WTC11 (cell line): ENCODE measurements at places on chromosomes 4 and X. TPM values are rescaled to one million over a fixed set of nuclear protein-coding genes. Genes with fewer than 3 reads are reported as not detected.

The DLG3 gene
- 41.7 to 46.3 TPM (median 42.8 TPM) in 3 replicates for total RNA-seq

DNA sequence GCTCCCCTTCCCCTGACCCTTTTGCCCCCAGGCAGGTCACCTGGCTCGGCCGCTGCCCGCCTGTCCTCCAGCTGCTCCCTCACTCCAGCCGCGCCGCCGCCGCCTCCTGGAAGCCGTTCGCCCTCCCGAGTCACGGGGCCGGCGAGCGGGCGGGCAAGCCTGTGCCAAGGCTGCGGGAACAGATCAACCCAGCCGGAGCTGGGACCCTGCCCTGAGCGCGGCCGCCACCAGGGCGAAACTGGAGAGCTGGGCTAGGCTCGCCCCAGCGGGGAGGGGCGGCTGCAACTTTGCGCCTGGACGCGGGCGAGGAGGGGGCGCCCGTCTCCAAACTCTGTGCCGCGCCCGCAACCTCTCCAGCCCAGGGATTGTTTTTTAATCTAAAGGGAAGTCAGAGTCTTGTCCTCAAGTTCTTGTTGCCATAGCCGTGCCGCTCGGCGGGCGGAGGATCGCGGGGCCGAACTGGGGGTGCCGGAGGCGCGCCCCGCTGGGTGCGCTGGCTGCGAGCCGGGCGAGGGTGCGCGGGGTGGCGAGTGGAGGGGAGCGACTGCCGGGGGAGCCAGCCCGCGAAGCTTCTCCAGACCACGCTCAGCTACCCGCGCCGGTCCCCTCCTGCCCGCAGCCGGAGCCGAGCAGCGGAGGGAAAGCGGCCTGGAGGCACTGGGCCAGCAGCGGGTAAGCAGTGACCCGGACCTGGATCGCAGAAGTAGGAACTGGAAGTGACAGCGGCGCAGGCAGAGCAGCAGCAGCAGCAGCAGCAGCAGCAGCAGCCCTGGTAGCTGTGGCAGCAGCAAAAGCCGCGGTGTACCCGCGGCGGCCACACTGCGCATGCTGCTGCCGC, 13.4 kb downstream of the ARHGEF6 start:
- H3K27me3 ChIP-seq = peaks cover 9% of the 10 kb centered on the region
- DNase-seq = peak; percentile 64
- H3K4me1 ChIP-seq = peaks cover 18% of the 10 kb centered on the region

The HAND2 gene
- total RNA-seq = 0.09 to 0.13 TPM in 2 of 3 replicates, not detected in the other

GRCh38 chr4:70651864-70652506, 14.3 kb downstream of the JCHAIN start:
- no peak overlapping the region for H3K4me3 ChIP-seq
- no peak overlapping the region for H3K27ac ChIP-seq
- DNase-seq = no peak
- H3K4me1 ChIP-seq = no peaks in the 10 kb centered on the region
- no peaks in the 10 kb centered on the region for H3K27me3 ChIP-seq
- H3K36me3 ChIP-seq = no peaks in the 10 kb centered on the region

The MUC7 gene
- not detected in 3 replicates for total RNA-seq

The SRPX gene
- total RNA-seq = 7.7 to 8.0 TPM (median 7.7 TPM) in 3 replicates

DNA sequence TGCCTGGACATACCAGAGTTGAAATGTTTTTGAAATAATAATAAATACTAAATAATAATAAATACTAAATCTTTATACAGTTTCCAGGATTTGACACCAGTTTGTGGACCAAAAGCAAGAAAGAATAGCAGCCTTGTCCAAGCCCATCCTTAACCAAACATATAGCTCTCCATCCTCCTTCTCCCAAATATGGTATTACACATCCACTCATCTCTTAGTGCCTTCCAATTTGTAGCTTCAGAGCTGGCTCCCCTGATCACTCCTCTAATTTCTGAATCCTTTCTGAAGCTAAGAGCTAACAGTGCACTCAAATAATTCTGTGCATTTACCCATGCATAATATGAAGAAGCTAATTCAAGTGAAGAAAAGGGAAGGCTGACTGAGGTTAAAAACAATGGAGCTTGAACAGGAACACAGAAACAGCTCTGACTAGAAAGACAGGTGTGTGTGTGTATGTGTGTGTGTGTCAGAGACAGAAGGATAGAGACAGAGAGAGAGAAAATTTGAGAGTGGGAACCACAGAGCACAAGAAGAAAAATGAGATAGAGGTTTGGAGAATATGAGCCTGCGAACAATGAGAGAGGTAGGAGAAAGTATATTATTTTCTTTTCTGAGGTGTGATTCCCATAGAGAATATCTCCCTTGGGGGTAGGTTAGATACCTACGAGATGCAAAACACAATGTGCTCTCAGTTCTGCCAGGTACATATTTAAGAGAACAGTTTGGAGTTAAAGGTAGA, 123.5 kb downstream of the CAMK2D start:
- no peaks in the 10 kb centered on the region for H3K36me3 ChIP-seq
- peaks cover 42% of the 10 kb centered on the region for H3K4me1 ChIP-seq
- no peak for DNase-seq
- H3K27ac ChIP-seq = no peak overlapping the region

The TET2 gene
- total RNA-seq = 2.7 to 3.4 TPM (median 2.9 TPM) in 3 replicates

- H3K27ac ChIP-seq = no peak overlapping the region
- no peaks in the 10 kb centered on the region for H3K27me3 ChIP-seq
- H3K4me1 ChIP-seq = 0 out of 2 replicates have a peak, but pooled peaks cover 3% of the 10 kb centered on the region
- H3K4me3 ChIP-seq = no peak overlapping the region
- DNase-seq = no peak
These were observed 291.6 kb upstream of the ARSJ start for GRCh38 chr4:114271031-114271430.

- H3K36me3 ChIP-seq = peaks cover 11% of the 10 kb centered on the region
- peaks cover 83% of the 10 kb centered on the region for H3K4me1 ChIP-seq
- H3K4me3 ChIP-seq = no peak overlapping the region
These were observed 41.8 kb upstream of the TXK start for GRCh38 chr4:48175806-48176205.

DNA sequence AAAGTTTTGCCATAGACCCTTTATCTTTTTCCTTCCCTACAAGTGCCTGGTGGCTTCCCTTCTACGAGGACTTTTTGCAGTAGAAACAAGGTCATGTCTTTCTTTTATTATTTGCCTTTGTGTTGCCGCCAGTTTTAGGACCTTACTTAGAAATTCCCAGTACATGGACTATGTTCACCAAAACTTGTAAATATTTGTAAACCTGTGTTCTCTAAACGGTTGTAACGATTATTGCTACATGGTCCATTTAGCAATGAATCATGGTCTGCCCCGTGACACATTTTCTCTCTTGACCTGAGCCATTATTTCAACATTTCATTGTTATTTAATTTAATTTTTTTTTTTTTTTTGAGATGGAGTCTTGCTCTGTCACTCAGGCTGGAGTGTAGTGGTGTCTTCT, 110.7 kb downstream of the MFAP3L start:
- no peak for DNase-seq
- H3K4me3 ChIP-seq = no peak overlapping the region
- no peaks in the 10 kb centered on the region for H3K27me3 ChIP-seq
- H3K27ac ChIP-seq = no peak overlapping the region
- peaks cover 34% of the 10 kb centered on the region for H3K4me1 ChIP-seq
- peaks cover 36% of the 10 kb centered on the region for H3K36me3 ChIP-seq

The DCUN1D4 gene
- 33.3 to 36.2 TPM (median 34.3 TPM) in 3 replicates for total RNA-seq

DNA sequence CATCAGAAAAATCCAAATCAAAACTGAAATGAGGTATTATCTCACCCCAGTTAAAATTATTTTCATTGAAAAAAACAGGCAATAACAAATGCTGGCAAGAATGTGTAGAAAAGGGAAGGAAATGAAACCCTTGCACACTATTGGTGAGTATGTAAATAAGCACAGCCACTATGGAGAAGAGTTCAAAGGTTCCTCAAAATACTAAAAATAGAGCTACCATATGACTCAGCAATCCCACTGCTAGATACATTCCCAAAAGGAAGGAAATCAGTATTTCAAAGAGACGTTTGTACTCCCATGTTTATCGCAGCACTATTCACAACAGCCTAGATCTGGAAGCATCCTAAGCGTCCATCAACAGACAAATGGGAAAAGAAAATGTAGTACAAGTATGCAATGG, 932.4 kb downstream of the PCDH18 start:
- H3K36me3 ChIP-seq = peaks cover 12% of the 10 kb centered on the region
- no peak overlapping the region for H3K4me3 ChIP-seq
- H3K27me3 ChIP-seq = no peaks in the 10 kb centered on the region
- DNase-seq = no peak

GRCh38 chr4:67468830-67469229, 76.5 kb downstream of the CENPC start:
- DNase-seq = no peak
- peaks cover 22% of the 10 kb centered on the region for H3K4me1 ChIP-seq
- H3K36me3 ChIP-seq = peaks cover 10% of the 10 kb centered on the region; the same call in 1 of the 2 replicates
- no peak overlapping the region for H3K4me3 ChIP-seq

- H3K4me3 ChIP-seq = no peak overlapping the region
- peaks cover 5% of the 10 kb centered on the region; the same call in 1 of the 2 replicates for H3K36me3 ChIP-seq
- DNase-seq = no peak
- H3K27me3 ChIP-seq = no peaks in the 10 kb centered on the region
These were observed 238.5 kb downstream of the PRR32 start for GRCh38 chrX:127057891-127058619.

The MAGEA8 gene
- total RNA-seq = not detected in 3 replicates

The STBD1 gene
- total RNA-seq = 1.4 to 2.6 TPM (median 2.0 TPM) in 3 replicates

DNA sequence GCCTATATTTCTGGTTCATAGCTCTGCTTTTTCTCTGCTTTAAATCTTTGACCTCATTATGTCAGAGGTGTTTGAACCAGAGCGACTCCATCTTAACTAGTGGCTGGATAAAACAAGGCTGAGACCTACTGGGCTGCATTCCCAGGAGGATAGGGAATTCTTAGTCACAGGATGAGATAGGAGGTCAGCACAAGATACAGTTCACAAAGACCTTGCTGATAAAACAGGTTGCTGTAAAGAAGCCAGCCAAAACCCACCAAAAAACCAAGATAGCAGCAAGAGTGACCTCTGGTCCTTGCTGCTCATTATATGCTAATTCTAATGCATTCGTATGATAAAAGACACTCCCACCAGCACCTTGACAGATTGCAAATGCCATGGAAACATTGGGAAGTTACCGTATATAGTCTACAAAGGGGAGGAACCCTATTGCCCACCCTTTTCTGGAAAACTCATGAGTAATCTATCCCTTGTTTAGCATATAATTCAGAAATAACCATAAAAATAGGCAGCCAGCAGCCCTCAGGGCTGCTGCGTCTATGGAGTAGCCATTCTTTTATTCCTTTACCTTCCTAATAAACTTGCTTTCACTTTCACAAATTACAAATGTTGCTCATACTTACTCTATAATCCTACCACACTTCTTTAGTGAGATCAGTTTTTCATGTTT, 193.9 kb downstream of the NAF1 start:
- no peaks in the 10 kb centered on the region for H3K36me3 ChIP-seq
- no peaks in the 10 kb centered on the region for H3K4me1 ChIP-seq
- no peak overlapping the region for H3K27ac ChIP-seq
- H3K4me3 ChIP-seq = no peak overlapping the region
- DNase-seq = no peak

The IL13RA2 gene
- not detected in 3 replicates for total RNA-seq

GRCh38 chrX:112832481-112833095, 8.0 kb downstream of the AMOT start:
- DNase-seq = peak; percentile 14
- H3K36me3 ChIP-seq = no peaks in the 10 kb centered on the region
- H3K27ac ChIP-seq = no peak overlapping the region
- H3K4me3 ChIP-seq = no peak overlapping the region
- H3K4me1 ChIP-seq = peaks cover 20% of the 10 kb centered on the region

The GABRQ gene
- total RNA-seq = 8.6 to 9.1 TPM (median 8.8 TPM) in 3 replicates

- H3K27me3 ChIP-seq = no peaks in the 10 kb centered on the region
- no peaks in the 10 kb centered on the region for H3K36me3 ChIP-seq
- peaks cover 19% of the 10 kb centered on the region for H3K4me1 ChIP-seq
- no peak overlapping the region for H3K27ac ChIP-seq
- DNase-seq = peak; percentile 53
These were observed 114.4 kb downstream of the GLRA3 start for GRCh38 chr4:174714393-174715211.

The ZFX gene
- 19.3 to 24.3 TPM (median 23.4 TPM) in 3 replicates for total RNA-seq

The OCRL gene
- total RNA-seq = 17.4 to 18.9 TPM (median 18.2 TPM) in 3 replicates

- H3K36me3 ChIP-seq = peaks cover 3% of the 10 kb centered on the region
- no peak overlapping the region for H3K4me3 ChIP-seq
These were observed 188.5 kb upstream of the TEX13C start for GRCh38 chrX:125131164-125131563.

The SEC24D gene
- total RNA-seq = 44.2 to 63.1 TPM (median 50.6 TPM) in 3 replicates

The CT45A1 gene
- total RNA-seq = not detected in 3 replicates

DNA sequence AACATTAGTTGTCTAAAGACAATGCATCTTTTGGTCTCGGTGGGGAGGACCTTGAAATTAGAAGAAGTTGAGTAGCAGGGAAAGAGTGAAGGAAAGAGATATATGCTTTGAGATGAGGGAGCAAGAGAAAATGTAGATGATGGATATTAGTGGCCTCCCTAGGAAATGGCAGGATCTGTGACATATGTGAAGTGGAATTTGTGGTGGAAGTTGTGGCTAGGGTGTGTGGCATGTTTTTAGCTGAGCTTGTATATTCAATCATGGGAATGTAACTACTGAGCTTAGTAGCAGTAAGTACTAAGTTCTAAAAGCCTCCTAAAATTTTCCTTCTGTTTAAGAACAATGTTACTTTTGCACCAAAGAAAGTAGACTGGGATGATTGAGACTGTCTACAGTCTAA, 382.8 kb upstream of the CTSO start:
- no peak overlapping the region for H3K27ac ChIP-seq
- no peak for DNase-seq
- no peaks in the 10 kb centered on the region; the same call in 1 of the 2 replicates for H3K27me3 ChIP-seq
- H3K36me3 ChIP-seq = no peaks in the 10 kb centered on the region
- H3K4me3 ChIP-seq = no peak overlapping the region
- H3K4me1 ChIP-seq = peaks cover 14% of the 10 kb centered on the region

GRCh38 chr4:124203613-124204238, 508.8 kb downstream of the ANKRD50 start:
- H3K4me1 ChIP-seq = peaks cover 8% of the 10 kb centered on the region
- no peaks in the 10 kb centered on the region for H3K36me3 ChIP-seq
- no peak overlapping the region for H3K4me3 ChIP-seq
- no peak for DNase-seq
- H3K27ac ChIP-seq = no peak overlapping the region
- no peaks in the 10 kb centered on the region for H3K27me3 ChIP-seq

DNA sequence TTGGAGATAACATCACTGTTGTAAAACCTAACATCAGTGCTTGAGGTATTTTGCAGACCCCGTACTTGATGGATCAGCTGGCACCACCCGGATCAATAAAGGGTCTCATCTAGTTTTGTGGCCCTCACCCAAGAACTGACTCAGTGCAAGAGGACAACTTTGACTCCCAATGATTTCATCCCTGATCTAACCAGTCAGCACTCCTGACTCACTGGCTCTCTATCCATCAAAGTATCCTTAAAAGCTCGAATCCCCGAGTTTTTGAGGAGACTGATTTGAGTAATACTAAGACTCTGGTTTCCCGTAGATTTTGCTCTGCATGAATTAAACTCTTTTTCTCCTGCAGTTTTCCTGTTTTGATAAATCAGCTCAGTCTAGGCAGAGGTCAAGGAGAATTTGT, 2498.1 kb downstream of the PCDH7 start:
- DNase-seq = no peak
- H3K4me1 ChIP-seq = peaks cover 17% of the 10 kb centered on the region
- H3K27ac ChIP-seq = no peak overlapping the region
- no peaks in the 10 kb centered on the region for H3K36me3 ChIP-seq
